ENCODE measurements at places on chromosomes 6 and 20. TPM values are rescaled to one million over a fixed set of nuclear protein-coding genes. Genes with fewer than 3 reads are reported as not detected.

The TREML1 gene
- total RNA-seq, result 0.33 TPM

- peak; percentile 57 for DNase-seq
Measured at GRCh38 chr20:57622579-57623381, 2.6 kb upstream of the ZBP1 start.

GRCh38 chr6:71900642-71901041 lies 14.3 kb downstream of the RIMS1 start:
- DNase-seq, result no peak

The KLHDC3 gene
- total RNA-seq, result 98.6 TPM

The RBPJL gene
- not detected for total RNA-seq

GRCh38 chr20:50855498-50856474 lies 60.9 kb downstream of the BCAS4 start:
- DNase-seq, result no peak

DNA sequence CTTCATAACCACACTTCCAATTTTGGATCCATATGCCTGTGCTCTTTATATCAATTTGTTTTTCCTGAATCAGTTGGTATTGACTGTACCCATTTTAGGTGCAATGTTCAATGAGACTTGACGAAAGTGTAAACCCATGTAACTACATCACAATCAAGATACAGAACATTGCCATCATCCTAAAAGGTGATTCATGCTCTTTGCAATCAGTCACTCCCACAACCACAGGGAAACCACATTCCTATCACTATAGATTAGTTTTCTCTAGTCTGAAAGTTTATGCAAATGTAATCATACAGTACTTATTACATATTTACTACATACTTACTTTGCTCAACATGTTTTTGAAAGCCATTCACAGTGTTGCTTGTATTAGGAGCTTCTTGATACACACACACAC lies 167.4 kb downstream of the ADGRG6 start:
- no peak for DNase-seq

The C6orf15 gene
- not detected for total RNA-seq
